Mesenchymal stem cell (in vitro differentiated cells and primary cell): ENCODE measurements at places on chromosomes 16 and 17.

DNA sequence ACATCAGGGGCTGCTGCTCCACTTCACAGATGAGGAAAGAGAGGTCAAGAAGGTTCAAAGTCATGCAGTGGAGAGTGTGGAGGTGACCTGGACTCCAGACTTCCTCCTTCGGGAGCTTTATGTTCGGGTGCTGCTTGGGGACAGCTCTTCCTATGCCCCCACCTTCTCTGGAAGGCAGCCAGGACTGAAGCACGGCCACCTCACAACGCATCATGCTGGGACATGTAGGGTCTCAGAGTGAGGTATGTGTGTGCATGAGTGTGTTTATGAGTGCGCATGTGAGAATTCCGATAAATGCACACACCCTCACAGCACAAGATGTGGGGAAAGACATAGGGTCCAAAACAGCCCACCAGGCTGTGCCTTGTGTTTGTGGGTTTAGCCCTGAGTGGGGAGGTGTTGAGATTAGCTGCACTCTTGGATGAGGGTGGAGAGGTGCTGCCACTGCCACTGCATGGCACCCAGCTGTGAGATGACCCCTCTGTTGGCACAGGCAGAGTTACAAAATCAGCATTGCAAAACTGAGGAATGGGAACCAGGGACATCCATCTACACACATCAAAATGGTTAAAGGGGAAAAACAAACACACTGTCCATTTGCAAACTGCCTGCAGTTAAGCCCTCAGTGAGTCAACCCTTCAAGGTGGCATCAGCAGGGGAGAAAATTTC is 367.4 kb downstream of the SEC14L1 start:
- DNase-seq: peak; percentile 18

DNA sequence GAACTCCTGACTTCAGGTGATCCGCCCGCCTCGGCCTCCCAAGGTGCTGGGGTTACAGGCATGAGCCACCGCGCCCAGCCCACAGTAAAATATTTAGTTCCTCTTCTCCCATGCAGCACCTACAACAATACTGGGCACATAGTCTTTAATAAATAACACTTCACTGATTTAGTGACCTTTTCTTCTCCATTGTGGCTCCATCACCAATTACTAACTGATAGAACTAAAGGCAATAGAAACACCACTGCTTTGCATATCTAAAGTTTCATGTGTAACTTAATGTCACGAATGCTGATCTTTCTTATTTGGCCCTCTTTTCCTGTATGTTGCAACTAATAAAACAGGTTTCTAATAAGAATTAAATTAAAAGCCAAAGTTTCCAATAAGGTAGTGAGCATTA is 38.9 kb downstream of the TRIM37 start:
- DNase-seq: no peak

DNA sequence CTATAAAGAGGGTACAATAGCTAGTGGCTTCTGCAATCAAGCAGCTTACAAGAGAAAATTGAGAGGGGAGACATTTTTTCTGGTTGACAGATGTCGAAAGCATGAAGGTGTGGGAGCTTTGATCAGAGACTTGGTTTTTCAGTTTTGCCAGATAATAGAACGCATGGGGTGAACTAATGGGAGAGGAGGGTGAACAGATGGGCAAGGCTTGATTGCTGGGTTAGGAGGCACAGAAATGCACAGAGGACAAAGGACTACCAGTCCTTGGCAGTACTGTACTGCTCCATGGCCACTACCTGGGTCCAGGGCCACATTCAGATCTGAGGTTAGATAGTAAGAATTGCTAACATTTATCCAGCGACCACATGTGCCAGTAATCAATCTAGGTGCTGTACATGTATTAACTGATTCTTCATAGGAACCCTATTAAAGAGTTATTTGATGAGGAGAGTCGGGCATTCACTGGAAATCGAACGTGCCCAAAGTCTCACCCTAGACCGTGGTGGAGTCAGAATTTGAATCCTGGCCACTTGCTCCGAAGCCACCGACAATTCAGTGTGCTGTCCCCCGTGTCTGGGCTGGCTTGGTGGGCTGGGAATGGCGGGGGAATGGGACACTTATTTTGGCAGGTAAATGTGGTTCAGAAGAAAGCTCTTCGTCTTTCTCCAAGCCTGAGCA is 873 bp upstream of the KSR1 start:
- no peak for DNase-seq

GRCh38 chr17:73998653-73999645 is 204.5 kb upstream of the RPL38 start:
- no peak for DNase-seq

DNA sequence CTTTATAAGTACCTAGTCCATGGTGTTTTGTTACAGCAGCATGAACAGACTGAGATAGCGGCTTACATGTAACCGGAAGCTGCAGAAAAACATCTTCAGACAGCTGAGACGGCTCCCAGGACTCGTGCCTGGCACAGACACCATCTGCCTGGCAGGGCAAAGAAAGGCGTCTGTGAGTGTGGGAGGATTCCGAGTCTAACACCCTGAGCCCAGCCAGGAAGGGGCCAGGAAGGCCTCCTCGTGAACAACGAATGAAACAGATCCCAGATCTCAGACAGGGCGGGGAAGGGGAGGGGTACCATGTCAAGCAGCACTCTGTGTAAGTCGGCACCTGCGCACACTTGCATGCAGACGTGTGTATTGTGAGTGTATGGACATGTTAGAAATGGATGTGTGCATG is 4.4 kb upstream of the CSNK1D start:
- no peak for DNase-seq

GRCh38 chr17:67377488-67378453 is 690 bp downstream of the PITPNC1 start:
- peak; percentile 57 for DNase-seq

DNA sequence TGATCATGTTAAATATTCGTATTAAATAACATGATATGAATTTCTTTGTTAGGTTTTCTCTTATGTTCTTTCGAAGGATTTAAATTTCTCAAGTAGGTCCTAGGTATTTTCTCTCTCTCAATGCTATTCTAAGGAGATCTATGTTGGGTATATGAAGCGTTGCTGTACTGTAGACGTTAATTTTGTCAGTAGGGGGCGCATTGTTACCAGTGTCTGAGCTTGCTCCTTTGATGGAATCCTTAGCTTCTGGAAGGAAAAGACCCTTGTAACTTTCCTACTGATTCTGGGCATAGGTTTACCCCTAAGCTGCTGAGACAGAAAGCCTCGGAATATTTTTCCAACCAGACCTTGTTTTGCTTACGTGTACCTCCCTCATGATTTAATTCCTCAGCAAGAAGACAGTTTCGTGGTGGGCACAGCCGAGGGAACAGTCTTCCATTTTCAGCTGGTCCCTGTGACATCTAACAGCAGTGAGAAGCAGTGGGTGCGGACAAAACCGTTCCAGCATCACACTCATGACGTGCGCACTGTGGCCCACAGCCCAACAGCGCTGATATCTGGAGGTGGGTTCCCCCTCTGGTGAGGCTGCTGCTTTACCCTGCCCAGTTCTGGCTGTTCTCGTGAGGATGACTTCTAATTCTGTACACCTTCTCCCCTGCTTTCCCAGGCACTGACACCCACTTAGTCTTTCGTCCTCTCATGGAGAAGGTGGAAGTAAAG is 17.9 kb downstream of the UTP4 start:
- peak; percentile 81 for DNase-seq

- DNase-seq: no peak
Observed at GRCh38 chr17:82349287-82349701, 9.8 kb upstream of the TEX19 start.

DNA sequence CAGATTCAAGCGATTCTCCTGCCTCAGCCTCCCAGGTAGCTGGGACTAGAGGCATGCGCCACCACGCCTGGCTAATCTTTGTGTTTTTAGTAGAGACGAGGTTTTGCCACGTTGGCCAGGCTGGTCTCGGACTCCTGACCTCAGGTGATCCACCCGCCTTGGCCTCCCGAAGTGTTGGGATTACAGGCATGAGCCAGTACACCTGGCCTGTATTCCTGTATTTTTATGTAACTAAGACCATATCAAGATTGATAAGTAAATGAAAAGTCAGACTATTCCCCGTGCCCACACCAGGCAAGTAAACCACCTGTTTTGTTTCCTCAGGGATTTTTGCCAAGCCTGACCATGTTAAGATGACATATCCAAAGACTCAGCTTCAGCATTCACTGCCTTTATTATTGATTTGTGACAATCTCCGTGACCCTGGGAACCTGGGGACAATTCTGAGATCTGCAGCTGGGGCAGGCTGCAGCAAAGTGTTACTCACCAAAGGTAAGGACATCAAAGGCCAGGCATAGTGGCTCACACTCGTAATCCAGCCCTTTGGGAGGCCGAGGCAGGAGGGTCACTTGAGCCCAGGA is 5.6 kb downstream of the MRM3 start:
- DNase-seq: no peak

- DNase-seq: no peak
Observed at GRCh38 chr16:85753976-85754375, 3.1 kb upstream of the C16orf74 start.
